NCI-H2107 (cell line): ENCODE measurements at places on chromosomes 1 and 21.

- no peak for DNase-seq
These were observed 3.0 kb upstream of the RASSF5 start for GRCh38 chr1:206504363-206504713.

GRCh38 chr1:217969428-217969827 lies 315.7 kb upstream of the RRP15 start:
- DNase-seq, result no peak

DNA sequence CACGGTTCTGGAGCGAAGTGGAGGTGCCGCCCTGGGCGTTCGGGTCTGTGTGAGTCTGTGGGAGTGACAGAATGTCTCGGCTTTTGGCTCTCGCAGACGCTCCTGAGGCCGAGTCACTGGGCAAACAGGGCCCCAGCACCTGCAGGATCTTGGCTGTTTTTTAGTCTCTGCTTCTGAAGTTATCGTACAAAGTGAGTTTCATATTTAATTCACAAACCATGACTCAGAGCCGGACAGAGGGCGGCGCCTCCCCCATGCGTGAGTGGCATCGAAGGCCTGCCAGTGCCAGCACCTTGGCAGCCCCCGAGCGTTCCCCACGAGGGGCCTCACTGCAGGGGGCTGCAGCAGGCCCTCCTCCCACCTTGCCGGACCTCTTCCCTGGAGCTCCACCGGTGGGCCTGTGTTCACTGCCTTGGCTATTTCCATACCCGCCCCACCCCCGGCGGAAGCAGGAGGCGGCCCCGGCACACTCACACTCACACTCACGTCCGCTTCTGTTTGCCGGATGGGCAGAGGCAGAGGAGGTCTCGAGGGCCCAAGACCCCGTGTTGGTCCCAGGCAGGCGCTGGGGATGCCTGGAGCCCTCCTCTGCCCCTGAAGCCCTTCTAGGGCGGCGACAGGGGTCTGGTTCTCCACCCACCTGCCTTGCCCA lies 56.3 kb downstream of the MORN1 start:
- DNase-seq, result no peak

DNA sequence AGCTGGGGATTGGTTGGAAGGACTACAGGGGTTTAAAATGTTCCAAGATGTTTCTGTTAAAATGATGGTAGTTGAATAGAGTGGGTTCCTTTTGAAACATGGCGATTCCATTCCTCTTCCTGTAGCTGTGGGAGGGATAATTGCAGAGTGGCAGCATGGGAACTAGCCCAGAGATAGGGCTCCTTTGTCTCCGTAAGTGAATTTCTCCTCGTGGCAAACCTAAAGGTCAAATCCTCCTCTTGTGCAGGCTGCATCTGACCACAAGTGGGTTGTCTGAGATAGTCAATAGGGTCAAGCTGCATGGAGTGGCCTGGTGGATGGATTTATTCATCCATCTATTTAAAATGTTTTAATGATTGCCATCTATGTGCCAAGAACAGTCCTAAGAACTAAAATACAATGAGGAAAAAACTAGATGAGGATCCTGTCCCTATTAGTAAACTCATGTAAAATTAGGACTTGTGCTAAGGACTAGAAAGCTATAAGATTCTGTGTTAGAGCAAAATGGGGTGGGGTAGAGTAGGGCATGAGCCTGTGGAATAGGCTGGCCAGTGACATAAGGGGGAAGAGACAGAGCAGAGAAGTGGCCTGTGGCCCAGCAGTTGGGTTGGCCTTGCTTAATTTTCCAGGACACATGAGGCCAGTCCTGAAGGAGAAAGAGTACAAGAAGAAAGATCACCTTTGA lies 89.1 kb upstream of the IVNS1ABP start:
- DNase-seq, result no peak

- DNase-seq, result no peak
These were observed 390.9 kb downstream of the KCNH1 start for GRCh38 chr1:210743038-210743437.

GRCh38 chr1:13495186-13495585 lies 18.6 kb downstream of the LRRC38 start:
- no peak for DNase-seq

DNA sequence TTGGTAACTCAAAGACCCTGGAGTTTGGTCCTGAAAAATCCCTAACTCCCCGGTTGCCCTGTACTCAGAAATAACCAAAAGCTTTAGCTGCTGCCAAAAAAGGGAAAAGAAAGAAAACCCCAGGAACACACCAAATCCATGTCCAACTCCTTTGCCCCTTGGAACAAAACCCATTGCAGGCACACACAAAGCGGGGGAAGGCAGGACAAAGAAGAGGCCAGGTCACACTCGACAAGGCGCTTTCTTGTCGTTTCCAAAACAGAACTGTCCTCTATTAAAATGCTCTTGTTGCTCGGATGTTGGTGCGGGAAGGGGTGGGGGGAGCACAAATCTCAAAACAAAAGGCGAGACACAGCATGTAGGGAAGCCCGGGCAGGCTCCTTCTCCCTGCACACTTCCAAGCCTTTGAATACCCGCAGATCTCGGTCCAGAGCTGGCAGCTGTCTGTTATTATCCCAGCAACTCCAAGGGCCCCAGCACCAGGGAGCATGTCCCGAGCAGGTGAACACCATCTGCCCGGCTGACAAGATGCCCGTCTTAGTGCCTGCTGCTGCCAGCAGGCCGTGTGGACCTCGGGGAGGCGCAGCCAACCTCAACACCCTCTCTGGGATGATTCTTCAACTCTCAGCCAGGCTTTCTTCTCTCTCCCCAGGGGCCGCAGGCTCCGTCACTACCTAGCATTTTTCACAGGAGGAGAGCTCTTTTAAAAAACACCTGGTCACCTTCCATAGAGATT lies 96.4 kb downstream of the SSBP3 start:
- DNase-seq, result peak; percentile 84

GRCh38 chr1:45272913-45273371 lies 53.8 kb upstream of the HPDL start:
- DNase-seq, result no peak

DNA sequence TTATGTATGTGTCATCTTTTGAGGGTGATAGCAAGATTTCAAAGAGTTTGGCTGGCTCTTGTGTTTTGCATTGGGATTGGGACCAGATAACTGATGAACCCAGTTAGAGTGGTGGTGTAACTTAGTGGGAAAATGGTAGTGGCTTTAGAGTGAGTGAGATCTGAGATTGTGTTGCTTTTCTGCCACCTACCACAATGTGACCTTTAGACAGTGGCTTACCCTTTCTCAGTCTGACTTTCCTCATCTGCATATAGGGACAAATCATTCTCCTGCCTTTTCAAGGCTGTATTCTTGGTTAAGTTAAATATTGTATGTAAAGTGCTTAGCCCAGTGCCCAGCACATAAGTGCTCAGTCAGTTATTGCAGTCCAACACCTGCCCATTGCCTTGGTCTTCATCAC lies 31.3 kb downstream of the CENPF start:
- no peak for DNase-seq
